ENCODE measurements at places on chromosomes 6 and 20.

GRCh38 chr6:98641949-98642719 is 192.2 kb upstream of the POU3F2 start:
- no peak for DNase-seq

DNA sequence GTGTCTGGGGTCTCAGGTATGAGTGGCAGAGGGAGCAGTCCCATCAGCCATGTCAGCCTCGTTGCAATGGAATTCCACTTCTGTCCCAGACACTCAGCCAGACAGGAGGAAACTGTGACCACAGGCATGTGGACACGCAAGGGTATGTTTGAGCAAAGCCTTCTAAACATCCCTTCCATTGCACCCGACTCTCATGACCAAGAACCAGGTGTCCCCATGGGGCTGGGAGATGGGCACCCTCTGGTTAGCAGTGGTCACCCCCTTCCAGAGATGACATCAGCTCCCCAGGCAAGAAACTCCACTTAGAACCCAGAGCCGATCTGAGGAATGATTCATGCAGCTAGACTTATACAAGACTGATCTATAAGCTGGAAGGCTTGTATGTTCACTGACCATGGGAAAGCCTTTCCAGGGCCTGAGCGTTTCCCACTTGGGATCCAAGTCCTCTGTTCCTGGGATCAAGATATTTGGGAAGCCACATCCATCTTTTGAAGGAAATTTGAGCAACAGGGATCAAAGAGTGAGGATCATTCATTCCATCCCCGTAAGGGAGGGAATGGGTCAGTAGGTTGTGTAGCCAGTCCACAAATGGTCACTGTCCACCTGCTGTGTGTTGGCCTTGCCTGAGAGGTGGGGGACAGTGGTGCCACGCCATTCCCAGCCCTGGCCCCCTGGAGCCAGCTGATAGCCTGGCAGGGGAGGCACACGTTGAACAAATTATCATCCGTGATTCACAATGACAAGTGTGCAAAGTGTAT is 3.9 kb upstream of the MRGBP start:
- no peak for DNase-seq

GRCh38 chr20:10806539-10806938 is 132.7 kb upstream of the JAG1 start:
- DNase-seq = no peak

GRCh38 chr20:54123587-54124180 is 50.1 kb downstream of the CYP24A1 start:
- DNase-seq = no peak

DNA sequence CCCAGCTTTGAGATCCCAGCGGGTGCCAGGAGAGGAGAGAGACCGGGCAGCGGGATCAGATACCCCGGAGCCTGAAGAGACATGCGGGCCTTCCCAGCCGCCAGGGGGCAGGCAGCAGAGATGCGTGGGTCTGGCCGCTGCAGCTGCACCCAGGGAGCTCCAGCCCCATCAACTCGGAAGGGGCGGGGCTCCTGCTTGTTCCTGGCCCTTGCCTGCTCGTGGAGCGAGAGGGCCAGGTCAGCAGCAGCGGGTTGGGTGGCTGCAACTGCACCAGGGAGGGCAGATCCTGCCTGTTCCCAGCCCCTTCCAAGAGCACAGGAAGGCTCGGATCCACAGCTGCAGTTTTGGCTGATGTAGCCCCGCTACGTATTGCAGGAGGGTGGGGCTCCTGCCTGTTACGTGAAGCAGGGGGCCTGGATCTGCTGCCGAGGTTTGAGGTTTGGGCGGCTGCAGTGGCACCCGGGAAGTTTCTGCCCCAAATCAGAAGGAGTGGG is 532.8 kb downstream of the RFPL4B start:
- DNase-seq = no peak

- DNase-seq = no peak
These were observed 1.4 kb downstream of the FBXL4 start for GRCh38 chr6:98946266-98946878.

- no peak for DNase-seq
These were observed 161.7 kb upstream of the AFDN start for GRCh38 chr6:167664678-167665660.

- DNase-seq = no peak
These were observed 1.9 kb upstream of the TBX18 start for GRCh38 chr6:84766118-84766798.
